ENCODE measurements at places on chromosomes 12 and 14. TPM values are rescaled to one million over a fixed set of nuclear protein-coding genes. Genes with fewer than 3 reads are reported as not detected.

The GZMH gene
- total RNA-seq, result not detected

The RAD9B gene
- 1.1 TPM for total RNA-seq

The PIP4P1 gene
- total RNA-seq, result 24.2 TPM

The CCND2 gene
- total RNA-seq, result 987 TPM

The PRB2 gene
- not detected for total RNA-seq

The LIN7A gene
- 57.8 TPM for total RNA-seq

The POTEG gene
- total RNA-seq, result not detected

The TAS2R30 gene
- 1.7 TPM for total RNA-seq

The TCL1B gene
- total RNA-seq, result not detected

DNA sequence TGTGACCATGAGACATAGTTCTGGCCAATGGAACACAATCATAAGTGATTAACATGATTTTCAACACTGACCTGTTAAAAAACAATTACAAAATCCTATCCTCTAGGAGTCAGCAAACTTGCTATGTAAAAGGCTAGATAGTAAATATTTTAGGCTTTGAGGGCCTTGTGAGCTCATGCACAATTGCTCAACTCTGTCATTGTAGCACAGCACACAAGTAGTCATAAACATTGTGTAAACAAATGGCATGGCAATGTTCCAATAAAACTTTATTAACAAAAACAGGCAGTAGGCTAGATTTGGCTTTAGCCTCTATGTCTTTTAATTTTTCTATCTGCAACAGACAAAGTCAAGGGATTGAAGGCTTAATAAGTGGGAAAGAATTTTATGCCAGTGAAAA lies 350.7 kb downstream of the C12orf50 start:
- H3K36me3 ChIP-seq, result no peaks in the 10 kb centered on the region
- no peaks in the 10 kb centered on the region for H3K4me1 ChIP-seq

DNA sequence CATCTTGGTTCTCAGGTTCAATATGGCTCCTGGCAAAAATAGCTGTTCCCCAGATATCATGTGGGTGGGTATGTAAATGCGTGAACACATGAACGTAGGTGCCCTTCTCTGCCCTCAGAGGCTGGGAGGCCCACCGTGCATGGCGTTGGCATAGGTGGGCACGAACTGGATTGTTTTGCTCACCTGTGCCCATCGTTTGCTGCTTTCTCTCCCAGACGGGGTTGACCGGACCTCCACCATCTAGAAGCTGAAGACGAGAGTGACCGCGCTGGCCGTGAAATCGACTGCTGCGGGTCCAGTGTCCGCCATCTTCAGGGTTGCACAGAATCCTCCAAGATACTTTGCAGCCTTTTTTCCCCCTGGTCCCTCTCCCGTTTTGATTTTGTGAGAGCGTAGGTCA lies 113.9 kb downstream of the GCH1 start:
- no peak for DNase-seq
- H3K27ac ChIP-seq, result no peak overlapping the region
- no peaks in the 10 kb centered on the region for H3K4me1 ChIP-seq
- no peak overlapping the region for H3K4me3 ChIP-seq

GRCh38 chr12:103282124-103282523 lies 213.6 kb downstream of the C12orf42 start:
- no peaks in the 10 kb centered on the region for H3K4me1 ChIP-seq
- H3K36me3 ChIP-seq, result no peaks in the 10 kb centered on the region
- no peak overlapping the region for H3K27ac ChIP-seq
- no peak for DNase-seq
- H3K4me3 ChIP-seq, result no peak overlapping the region

DNA sequence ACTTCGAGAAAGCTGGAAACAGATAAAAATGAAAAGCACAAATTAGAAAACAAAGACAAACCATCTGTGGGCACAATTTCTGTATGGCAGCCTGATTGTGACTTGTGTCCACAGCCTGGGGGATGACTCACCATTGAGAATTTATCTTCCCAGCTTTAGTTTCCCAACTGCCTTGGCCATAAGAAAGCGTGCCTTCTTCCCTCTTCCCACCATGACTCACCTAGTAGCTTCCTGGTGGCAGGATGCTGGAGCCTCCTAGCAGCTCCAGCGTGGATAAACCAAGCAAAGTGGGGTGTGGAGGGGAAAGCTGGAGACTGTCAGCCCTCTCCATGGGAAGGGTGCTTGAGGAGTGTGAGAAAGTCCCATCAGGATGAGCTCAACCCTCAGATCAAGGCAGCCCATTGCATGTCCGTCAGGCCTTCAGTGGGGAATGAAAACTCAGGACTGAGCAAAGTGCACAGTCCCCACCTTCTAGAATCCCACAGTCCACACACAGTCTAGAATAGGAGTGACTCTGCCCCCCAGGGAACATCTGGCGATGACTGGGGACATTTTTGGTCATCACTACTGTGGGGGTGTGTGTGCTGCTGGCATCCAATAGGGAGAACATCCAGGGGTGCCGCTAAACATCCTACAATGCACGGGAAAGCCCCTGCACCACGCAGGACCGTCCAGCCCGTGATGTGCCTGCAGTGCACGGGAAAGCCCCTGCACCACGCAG lies 22.4 kb upstream of the SERPINA6 start:
- no peak overlapping the region for H3K4me3 ChIP-seq
- H3K27me3 ChIP-seq, result no peaks in the 10 kb centered on the region
- H3K27ac ChIP-seq, result no peak overlapping the region
- peaks cover 12% of the 10 kb centered on the region for H3K4me1 ChIP-seq

DNA sequence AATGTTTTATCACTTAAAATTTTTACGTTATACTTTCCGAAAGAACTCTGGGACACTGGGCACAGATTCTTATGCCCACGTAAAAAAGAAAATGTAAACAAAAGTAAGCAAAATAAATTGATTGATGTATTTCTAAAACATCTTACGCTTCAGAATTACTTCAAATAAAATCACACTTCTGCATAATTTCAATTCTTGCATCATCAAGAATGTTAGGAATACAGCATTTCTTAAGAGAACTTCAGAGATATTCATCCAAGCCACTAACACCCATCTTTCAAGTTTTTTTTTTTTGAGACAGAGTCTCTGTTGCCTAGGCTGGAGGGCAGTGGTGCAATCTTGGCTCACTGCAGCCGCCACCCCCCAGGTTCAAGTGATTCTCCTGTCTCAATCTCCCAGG lies 180.6 kb downstream of the MED13L start:
- no peaks in the 10 kb centered on the region for H3K4me1 ChIP-seq
- no peak for DNase-seq
- H3K27ac ChIP-seq, result no peak overlapping the region
- H3K36me3 ChIP-seq, result peaks cover 2% of the 10 kb centered on the region
- H3K4me3 ChIP-seq, result no peak overlapping the region

DNA sequence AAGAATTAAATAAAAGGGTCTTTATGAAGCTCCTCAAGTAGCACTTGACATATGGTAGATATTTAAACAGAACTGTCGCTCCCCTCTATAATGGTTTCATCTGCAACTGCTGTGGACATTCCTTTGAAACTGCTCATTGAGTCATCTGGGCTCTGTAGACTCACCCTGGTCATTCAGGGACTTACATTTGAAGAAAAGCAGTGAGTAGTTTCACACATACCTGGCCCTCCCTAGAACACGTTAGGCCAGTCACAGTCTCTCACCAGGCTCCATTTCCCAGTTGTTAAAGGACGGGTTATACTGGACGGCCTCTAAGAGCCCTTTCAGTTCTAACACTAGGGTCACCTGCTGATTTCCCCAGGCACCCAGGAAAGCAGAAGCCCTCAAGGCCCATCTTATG lies 217.0 kb downstream of the BCL11B start:
- DNase-seq, result no peak
- H3K4me1 ChIP-seq, result no peaks in the 10 kb centered on the region
- H3K27ac ChIP-seq, result no peak overlapping the region
- H3K36me3 ChIP-seq, result no peaks in the 10 kb centered on the region
- H3K4me3 ChIP-seq, result no peak overlapping the region
- H3K27me3 ChIP-seq, result no peaks in the 10 kb centered on the region

GRCh38 chr12:65196762-65197567 lies 27.6 kb downstream of the LEMD3 start:
- H3K4me3 ChIP-seq, result no peak overlapping the region
- H3K27ac ChIP-seq, result no peak overlapping the region
- H3K36me3 ChIP-seq, result peaks cover 15% of the 10 kb centered on the region
- DNase-seq, result no peak
- peaks cover 7% of the 10 kb centered on the region for H3K4me1 ChIP-seq

- no peak overlapping the region for H3K27ac ChIP-seq
- no peak for DNase-seq
- no peaks in the 10 kb centered on the region for H3K36me3 ChIP-seq
- H3K27me3 ChIP-seq, result no peaks in the 10 kb centered on the region
- H3K4me3 ChIP-seq, result no peak overlapping the region
These were observed 27.7 kb downstream of the CEP170B start for GRCh38 chr14:104892531-104893434.

DNA sequence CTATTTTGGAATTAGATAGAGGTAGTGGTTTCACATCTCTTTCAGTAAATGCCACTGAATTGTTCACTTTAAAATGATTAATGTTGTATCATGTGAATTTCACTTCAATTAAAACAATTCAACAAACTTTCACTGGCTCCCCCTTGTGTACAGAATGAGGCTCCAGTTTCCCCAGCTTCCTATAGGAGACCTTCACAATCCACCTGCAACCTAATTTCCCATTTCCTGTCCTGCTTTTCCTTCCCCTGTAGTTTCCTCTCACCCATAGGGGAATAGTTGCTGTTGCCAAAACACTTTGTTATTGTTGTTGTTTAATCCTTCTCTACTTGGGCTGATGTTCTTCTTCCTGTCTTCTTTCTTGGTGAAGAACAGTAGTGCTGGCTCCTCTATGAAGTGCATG lies 59.8 kb downstream of the NPAS3 start:
- H3K36me3 ChIP-seq, result no peaks in the 10 kb centered on the region
- peaks cover 8% of the 10 kb centered on the region for H3K4me1 ChIP-seq
- H3K27ac ChIP-seq, result no peak overlapping the region
- H3K27me3 ChIP-seq, result no peaks in the 10 kb centered on the region
- H3K4me3 ChIP-seq, result no peak overlapping the region
- DNase-seq, result peak; percentile 28

GRCh38 chr12:42444192-42444943 lies 118.4 kb downstream of the PPHLN1 start:
- no peak overlapping the region for H3K27ac ChIP-seq
- no peak for DNase-seq
- H3K4me3 ChIP-seq, result no peak overlapping the region
- peaks cover 58% of the 10 kb centered on the region for H3K36me3 ChIP-seq
- H3K4me1 ChIP-seq, result no peaks in the 10 kb centered on the region

DNA sequence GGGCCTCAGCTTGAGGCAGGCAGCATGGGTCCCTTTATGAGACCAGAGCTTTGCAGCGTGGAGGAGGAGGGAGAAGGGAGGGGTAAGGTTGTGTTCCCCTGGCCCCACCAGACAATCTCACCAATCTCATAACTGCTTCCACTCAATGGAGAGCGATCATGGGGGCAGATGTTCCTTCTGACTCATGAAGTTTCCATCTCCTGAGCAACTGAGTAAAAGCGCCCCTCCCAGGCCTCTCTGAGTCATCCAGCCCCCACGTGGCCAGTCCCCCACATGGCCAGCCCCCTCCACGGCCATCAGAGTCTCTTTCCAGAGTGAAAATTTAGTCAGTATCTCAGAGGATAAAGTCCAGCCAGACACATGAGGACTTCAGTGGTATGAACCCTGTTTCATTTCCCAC lies 39.2 kb upstream of the PLXNC1 start:
- DNase-seq, result peak; percentile 9
- H3K27ac ChIP-seq, result no peak overlapping the region

GRCh38 chr12:96186607-96187301 lies 7.4 kb upstream of the ELK3 start:
- H3K27ac ChIP-seq, result no peak overlapping the region
- H3K36me3 ChIP-seq, result no peaks in the 10 kb centered on the region
- DNase-seq, result no peak
- no peak overlapping the region for H3K4me3 ChIP-seq
- H3K27me3 ChIP-seq, result no peaks in the 10 kb centered on the region

DNA sequence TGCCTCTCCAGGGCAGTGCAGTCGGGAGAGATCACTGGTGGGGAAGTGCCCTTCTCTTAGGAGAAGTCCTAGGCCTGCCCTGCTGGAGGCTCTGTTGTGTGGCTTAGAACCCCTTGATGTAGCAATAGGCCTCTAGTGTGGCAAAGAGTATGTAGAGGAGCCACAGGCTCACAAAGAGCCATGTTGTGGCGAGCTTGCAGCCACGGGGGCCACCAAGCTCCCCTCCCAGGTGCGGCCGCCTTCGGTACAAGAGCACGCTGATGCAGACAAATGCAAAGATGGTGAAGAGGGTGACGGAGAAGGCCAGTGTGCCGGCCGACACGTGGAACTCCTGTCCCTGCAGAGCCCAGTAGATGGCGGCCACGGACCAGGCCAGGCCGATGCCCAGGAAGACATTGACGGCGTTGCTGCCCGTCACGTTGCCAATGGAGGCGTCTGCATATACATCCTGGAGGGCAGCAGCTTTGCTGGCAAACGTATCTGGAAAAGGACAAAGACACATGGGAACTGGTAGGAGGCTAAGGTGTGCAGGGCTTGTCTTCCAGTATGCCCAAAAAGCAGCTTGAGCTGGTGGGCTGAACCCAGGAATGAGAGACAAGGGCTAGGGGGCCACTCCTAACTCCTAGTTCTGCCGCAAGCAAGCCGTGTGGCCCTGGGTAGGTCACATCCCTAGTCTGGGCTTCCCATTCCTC lies 142.8 kb downstream of the SLC8A3 start:
- H3K27ac ChIP-seq, result no peak overlapping the region
- no peaks in the 10 kb centered on the region for H3K4me1 ChIP-seq
- H3K27me3 ChIP-seq, result no peaks in the 10 kb centered on the region
- H3K36me3 ChIP-seq, result no peaks in the 10 kb centered on the region

- no peaks in the 10 kb centered on the region for H3K36me3 ChIP-seq
- DNase-seq, result no peak
- H3K27me3 ChIP-seq, result no peaks in the 10 kb centered on the region
These were observed 24.8 kb downstream of the RGS6 start for GRCh38 chr14:71956920-71957563.

DNA sequence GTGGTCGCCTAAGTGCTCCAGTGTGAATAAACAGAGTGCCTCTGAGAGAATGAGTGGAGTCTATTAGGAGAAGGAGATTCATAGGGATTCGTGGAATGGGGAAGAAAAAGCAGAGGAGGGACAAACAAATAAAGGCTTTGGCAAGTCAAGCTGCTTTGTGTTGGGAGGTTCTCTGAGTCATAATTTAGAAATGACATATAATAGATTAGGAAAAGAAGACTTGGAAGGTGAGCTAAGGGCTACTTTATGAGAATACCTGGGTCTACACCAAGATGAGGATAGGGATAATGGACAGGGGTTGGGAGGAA lies 6.4 kb upstream of the NTN4 start:
- no peak overlapping the region for H3K27ac ChIP-seq
- peaks cover 6% of the 10 kb centered on the region for H3K27me3 ChIP-seq
- no peaks in the 10 kb centered on the region for H3K4me1 ChIP-seq
- no peaks in the 10 kb centered on the region for H3K36me3 ChIP-seq
- no peak overlapping the region for H3K4me3 ChIP-seq

All from SJCRH30 (cell line).